ENCODE measurements at places on chromosomes 5 and 9.

- peak; percentile 31 for DNase-seq
Measured at GRCh38 chr9:96139592-96140295, 162.2 kb downstream of the HSD17B3 start.

GRCh38 chr9:4864234-4864661 lies 71.5 kb downstream of the RCL1 start:
- no peak for DNase-seq

- DNase-seq: no peak
Measured at GRCh38 chr5:53013857-53014256, 24.7 kb downstream of the ITGA2 start.

GRCh38 chr9:74953235-74953751 lies 581 bp upstream of the C9orf40 start:
- peak; percentile 5 for DNase-seq

GRCh38 chr5:67617051-67617450 lies 420.5 kb upstream of the CD180 start:
- DNase-seq: no peak

- no peak for DNase-seq
Measured at GRCh38 chr5:123398058-123398733, 25.0 kb downstream of the CEP120 start.

GRCh38 chr5:154966081-154966841 lies 25.4 kb downstream of the MRPL22 start:
- DNase-seq: peak; percentile 96
